ENCODE measurements at places on chromosomes 7 and 10. TPM values are rescaled to one million over a fixed set of nuclear protein-coding genes. Genes with fewer than 3 reads are reported as not detected.

- peaks cover 6% of the 10 kb centered on the region for H3K36me3 ChIP-seq
- no peaks in the 10 kb centered on the region for H3K27me3 ChIP-seq
- H3K27ac ChIP-seq = peak overlapping the region; percentile 84
- peaks cover 53% of the 10 kb centered on the region for H3K4me1 ChIP-seq
Measured at GRCh38 chr10:29535778-29536453, 98.9 kb downstream of the SVIL start.

- no peak for DNase-seq
- H3K4me1 ChIP-seq = no peaks in the 10 kb centered on the region
Measured at GRCh38 chr7:33477719-33478480, 348.5 kb downstream of the BBS9 start.

OPN4 gene
- total RNA-seq = 1.5 TPM

DNA sequence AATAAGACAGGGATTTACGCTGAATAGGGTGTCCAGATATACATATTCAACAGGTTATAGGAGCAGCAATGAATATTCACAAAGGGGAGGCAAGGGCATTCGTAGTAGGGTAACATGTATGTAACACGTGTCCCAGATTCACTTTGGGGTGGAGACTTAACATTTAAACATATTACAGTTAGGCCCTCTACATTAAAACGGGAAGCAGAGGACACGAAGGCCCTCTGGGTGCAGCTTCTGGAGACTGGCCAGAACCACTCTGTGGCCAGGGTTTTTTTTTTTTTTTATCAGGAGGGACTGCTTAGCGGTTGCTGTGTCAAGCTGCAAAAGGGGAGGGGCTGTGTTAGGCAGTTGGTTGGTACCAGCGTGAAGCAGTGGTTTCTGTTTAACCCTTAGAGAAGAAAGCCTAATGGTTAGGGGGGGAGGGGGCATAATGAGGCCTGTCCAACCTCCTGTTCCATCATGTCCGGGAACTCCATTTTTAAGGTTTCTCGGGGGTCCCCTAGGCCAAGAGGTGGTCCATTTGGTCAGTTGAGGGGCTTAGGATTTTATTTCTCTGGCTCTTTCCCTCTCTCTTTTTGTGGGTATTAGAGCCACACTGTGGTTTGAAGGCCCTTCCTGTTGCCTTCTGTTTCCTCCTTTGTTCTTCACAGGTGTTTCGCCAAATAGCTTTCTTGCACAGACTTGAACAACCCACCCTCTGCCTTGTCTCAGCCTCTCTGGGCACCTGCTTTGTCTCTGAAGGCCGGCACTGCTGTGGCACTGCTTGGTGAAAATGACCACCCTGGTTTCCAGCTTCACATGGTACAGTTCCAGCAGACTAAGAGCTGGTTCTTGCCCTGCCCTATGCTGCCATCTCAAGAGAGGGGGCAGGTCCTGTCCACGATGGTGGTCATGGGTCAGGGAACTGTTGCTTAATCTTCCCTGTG is 26.4 kb downstream of the PRF1 start:
- H3K4me3 ChIP-seq = no peak overlapping the region
- no peaks in the 10 kb centered on the region for H3K27me3 ChIP-seq
- H3K4me1 ChIP-seq = peaks cover 15% of the 10 kb centered on the region
- DNase-seq = peak; percentile 66
- no peak overlapping the region for H3K27ac ChIP-seq

TMEM72 gene
- total RNA-seq = 16.1 TPM

GRCh38 chr7:47302560-47302959 is 279.4 kb downstream of the TNS3 start:
- no peaks in the 10 kb centered on the region for H3K27me3 ChIP-seq
- no peak for DNase-seq
- no peaks in the 10 kb centered on the region for H3K36me3 ChIP-seq
- H3K27ac ChIP-seq = peak overlapping the region; percentile 12

- H3K27ac ChIP-seq = no peak overlapping the region
- H3K36me3 ChIP-seq = peaks cover 11% of the 10 kb centered on the region
- H3K4me1 ChIP-seq = no peaks in the 10 kb centered on the region
- no peak for DNase-seq
- H3K4me3 ChIP-seq = no peak overlapping the region
- H3K27me3 ChIP-seq = no peaks in the 10 kb centered on the region
Measured at GRCh38 chr7:105136221-105136620, 122.2 kb downstream of the KMT2E start.

- no peak overlapping the region for H3K27ac ChIP-seq
- DNase-seq = peak; percentile 42
- H3K4me1 ChIP-seq = no peaks in the 10 kb centered on the region
- no peaks in the 10 kb centered on the region for H3K27me3 ChIP-seq
- H3K4me3 ChIP-seq = no peak overlapping the region
Measured at GRCh38 chr7:34133983-34134782, 228.8 kb downstream of the BMPER start.
